NCI-H187 (cell line): ENCODE measurements at places on chromosomes 2 and 18.

DNA sequence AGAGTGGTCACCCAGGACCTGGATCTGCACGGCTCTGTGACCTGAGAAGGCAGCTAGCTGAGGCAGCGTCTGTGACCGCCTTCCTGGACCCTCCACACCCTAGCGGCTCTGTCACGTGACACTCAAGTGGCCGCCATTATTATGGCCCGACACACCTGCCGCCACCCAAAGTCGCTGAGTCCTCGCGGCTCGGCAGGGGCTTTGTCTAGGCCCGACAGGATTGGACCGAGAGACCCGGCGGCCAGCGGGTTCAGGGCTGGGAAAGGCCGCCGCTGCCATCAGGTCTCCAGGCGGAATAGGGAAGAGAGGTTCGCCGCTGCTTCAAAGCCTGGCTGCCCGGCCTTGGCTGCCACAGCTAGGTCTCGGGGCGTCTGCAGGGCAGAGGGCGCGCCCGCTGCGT lies 1162.5 kb upstream of the LRRTM1 start:
- no peak for DNase-seq

DNA sequence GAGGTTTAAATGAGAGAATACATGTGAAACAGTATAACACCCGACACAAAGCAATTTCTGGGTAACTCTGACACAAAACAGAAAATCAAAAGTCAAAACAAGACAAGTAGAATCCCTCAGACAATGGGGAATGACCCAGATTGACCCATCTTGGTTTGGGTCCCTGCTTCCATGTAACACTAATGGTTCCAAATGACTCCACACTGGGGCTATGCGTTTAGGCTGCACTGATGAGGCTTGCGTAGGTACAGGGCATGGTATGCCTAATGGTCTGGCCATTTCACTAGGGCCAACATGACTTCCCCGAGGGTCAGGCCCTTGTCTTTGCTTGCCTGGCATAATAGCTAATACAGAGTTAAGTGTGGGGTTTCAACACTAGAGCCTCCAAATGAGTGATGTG lies 27.2 kb upstream of the NFE2L2 start:
- DNase-seq = no peak

- DNase-seq = no peak
Observed at GRCh38 chr2:38121481-38121880, 45.5 kb upstream of the CYP1B1 start.

GRCh38 chr18:11987527-11987926 lies 6.2 kb downstream of the IMPA2 start:
- DNase-seq = no peak

- no peak for DNase-seq
Observed at GRCh38 chr2:241762933-241763369, 13.7 kb upstream of the GAL3ST2 start.

DNA sequence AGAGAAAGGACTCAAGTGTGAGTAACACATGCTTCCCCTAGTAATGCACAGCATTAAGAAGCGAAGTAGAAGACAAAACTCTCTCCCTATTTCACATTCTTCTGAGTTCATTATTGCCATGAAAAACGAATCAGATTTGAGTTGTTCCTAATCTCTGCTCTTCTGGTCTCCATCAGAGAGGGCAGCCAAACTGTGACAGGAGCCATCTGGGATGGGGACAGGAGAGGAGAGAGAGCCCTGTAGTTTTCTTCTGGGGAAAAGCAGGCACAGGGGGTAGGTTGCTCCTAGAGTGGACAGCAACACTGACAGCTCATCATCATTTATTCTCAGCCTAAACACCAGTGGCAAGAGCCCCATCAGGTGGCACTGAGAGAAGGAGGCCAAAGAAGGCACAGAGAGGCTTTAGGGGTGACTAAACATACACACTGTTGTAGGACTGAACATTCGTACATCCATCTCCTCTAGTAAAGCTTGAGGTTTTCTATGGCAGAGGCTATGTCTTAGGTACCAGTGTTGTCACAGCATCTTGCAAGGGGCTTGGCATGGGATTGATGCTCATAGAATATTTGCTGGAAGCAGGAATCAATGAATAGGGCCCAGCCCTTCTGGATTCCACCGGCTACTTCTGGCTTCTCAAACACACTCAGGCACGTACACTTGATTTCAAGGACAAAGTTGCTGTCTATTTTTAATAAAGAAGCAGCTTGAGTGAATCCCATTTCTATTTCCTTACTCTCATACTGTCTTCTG lies 33.1 kb downstream of the SLC8A1 start:
- DNase-seq = no peak

DNA sequence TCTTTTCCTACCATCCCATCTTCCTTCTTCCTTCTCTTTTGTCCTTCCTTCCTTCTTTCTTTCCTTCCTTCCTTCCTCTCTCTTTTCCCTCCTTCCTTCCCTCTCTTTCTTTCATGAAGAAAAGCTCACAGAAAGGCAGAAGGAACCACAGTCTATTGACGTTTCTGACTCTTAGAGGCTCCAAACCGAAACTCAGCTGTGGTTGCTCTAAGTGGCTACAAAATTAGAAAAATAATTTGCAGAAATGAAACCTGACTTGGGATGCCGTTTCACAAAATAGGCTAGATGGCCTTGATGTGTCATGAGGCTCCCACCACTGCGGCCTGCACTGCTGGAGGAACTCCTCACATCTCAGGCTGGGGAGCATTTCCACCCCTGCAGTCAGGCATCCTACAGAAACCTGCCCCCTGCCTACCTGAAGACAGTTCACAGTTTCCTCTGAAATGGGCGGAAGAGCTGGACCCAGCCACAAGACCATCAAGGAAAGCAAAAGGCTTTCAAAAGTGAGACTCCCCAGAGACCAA lies 165.6 kb downstream of the SMAD7 start:
- DNase-seq = no peak

DNA sequence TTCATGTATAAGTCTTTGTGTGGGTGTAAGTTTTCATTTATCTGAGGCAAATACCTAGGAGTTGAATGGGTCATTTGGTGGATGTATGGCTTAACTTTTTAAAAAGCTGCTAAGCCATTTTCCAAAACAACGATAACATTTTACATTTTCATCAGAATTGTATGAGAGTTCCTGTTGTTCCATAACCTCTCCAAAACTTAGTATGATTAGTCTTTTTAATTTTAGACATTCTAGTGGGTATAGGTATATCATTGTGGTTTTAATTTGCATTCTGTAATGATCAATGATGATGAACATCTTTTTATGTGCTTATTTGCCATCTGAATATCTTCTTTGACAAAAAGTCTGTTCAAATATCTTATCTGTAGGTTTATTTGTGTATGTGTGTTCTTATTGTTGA lies 74.4 kb upstream of the UGP2 start:
- no peak for DNase-seq

DNA sequence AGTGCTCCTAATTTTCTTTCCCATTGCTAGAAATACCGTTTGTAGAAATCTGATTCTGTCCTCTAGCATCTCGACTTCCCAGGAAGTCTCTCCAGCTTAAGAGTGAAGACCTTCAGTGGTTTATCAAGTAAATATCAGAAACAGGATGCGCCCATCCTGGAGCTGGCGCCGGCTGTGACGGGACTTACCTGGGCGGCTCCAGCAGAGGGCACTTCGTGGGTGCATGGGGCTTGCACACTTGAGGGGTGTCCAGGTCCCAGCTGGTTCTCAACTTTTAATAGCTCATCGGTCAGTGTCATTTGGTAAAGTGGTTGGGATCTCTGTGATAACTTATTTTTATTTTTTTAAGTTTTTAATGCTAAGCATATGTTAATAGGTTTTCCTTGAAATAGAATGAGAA lies 167.0 kb upstream of the TPO start:
- DNase-seq = no peak

GRCh38 chr2:138428710-138429440 lies 72.7 kb upstream of the SPOPL start:
- DNase-seq = no peak

- no peak for DNase-seq
Observed at GRCh38 chr2:126932966-126933710, 34.4 kb downstream of the TEX51 start.

DNA sequence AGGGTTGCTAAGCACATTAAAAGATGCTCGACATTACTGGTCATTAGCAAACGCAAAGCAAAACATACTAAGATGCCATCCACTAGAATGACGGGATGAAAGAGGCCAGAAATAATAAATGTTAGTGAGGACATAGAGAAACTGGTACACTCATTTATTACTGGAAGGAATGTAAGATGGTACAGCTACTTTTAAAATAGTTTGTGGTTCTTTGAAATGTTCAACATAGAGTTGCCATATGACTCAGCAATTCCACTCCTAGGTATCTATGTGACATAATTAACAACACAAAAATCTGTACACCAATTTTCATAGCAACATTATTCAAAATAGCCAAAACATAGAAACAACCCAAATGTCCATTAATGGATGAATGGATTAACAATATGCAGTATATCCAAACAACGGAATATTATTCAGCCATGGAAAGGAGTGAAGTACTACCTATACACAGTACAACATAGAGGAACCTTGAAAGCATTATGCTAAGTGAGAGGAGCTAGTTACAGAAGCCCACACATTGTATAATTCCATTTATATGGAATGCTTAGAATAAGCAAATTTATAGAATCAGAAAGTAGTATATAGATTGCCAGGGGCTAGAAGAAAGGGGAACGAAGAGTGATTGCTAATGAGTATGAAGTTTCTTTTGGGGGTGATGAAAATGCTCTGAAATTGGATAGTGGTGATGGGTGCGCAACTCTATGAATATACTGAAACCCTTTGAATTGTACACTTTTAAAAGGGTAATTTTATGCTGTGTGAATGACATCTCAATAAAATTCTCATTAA lies 61.9 kb upstream of the IL1R1 start:
- DNase-seq = no peak

GRCh38 chr18:25229920-25230319 lies 122.0 kb downstream of the ZNF521 start:
- no peak for DNase-seq

GRCh38 chr2:237072067-237072931 lies 13.4 kb upstream of the COPS8 start:
- peak; percentile 4 for DNase-seq

DNA sequence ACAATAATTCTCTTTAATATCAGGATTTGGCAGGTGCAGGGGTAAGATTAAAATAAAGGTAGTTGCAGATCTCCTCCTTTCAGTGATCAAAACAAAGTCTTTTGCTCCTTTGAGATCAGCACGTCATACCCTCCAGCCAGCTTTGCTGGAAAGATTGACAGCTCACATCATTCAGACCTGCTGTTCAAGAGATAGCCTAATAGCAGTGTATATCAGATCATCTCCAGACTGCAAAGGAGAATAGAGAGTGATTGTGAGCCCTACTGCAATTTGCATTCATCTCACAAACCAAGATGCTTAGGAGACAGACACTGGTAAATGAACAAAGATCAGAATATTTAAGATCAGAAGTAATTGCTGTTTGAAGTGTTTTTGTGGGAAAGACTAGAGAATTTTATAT lies 135.8 kb upstream of the DSEL start:
- DNase-seq = no peak

GRCh38 chr2:199903111-199903510 lies 8.0 kb upstream of the C2orf69 start:
- DNase-seq = no peak

DNA sequence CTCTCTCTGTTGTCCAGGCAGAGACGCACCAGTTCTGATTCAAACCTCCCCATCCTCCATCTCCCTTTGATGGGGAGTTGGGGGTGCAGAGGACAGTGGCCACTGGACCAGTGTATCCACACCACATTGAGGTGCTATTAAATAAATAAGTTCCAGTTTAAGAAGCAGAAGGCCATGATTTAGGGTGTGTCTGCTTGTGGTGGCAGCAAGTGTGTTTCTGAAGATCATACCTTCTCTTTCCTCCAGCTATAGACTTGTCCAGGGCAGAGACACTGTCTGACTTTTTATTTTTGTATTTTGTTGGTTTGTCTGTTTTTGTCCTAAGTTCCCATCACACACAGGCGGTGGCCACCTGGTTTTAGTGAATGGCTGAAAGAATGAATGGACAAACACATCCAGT lies 16.5 kb upstream of the INO80C start:
- DNase-seq = no peak

- no peak for DNase-seq
Observed at GRCh38 chr2:219381448-219381847, 6.3 kb downstream of the DNPEP start.

GRCh38 chr2:131058920-131059319 lies 34.3 kb downstream of the FAM168B start:
- no peak for DNase-seq

GRCh38 chr18:3245853-3246634 lies 1.6 kb upstream of the MYL12A start:
- DNase-seq = peak; percentile 22

DNA sequence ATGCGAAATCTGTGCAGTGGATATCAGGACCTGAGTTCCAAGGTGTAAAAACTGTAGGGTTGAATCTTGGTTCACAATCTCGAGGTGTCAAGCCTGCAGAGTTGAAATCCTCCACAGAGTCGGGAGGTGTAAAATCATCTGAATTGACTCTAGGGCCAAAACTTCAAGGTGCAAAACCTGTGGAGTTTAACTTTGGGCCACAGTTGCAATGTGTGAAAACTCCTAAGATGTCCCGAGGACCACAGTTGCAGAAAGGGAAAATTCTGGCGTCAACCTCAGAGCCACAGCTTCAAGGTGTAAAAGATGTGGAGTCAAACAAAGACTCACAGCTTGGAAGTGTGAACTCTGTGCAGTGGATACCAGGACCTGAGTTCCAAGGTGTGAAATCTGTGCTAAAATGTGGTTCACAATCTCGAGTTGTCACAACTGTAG lies 9.8 kb upstream of the ZNF512 start:
- no peak for DNase-seq

DNA sequence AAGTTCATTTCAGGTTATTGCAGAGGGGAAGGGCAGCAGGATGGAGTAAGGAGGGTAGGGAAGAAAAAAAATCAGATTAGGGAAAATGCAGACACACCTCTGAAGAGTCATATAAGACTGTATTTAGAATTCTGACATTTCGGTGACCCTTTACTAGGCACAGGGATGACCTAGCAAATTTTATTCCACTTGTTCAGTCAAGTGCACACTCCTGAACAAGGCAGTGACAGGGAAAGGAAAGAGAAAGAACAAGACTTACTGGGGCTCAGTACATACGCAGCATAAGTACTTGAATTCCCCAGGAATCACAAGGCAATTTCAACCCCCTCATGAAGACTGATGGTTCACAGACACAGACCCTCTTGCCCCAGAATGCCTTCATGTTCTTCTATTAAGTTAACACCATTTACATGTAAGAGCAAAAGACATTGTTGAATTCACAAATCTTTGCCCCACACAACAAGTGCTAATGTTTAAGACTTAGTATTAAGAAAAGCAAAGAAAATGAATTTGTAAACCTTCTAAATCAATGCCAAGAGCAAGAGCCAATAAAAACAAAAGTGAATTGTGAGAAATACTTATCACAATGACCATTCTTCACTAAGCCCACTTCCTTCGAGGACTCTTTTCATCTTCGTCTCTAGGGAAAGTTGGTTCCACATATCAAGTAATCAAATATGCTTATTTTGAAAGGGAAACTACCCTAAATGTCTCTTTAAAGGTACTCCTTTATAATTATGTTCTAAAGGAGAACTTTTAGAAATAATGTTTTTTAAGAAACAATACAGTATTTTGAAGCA lies 47.0 kb downstream of the COBLL1 start:
- DNase-seq = no peak

DNA sequence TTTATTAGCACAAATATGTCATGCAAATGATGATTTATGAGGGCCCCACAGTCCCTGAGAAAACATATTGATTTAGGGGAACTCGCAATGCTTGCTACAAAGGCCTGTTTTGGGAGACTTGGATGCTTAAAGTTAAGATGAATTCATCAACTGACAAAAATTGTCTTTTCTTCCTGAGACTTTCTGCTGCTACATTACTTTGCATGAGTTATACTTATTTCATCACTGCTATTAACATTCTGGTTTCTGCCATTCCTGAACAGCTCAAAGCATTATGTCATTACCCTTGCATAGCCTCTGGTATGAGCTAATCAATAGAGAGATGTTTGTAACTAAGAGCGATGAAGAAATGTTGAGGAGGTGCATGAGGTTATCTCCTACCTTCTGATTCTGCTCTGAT lies 74.4 kb downstream of the SOX11 start:
- no peak for DNase-seq
